ENCODE measurements at places on chromosomes 3 and 15. TPM values are rescaled to one million over a fixed set of nuclear protein-coding genes. Genes with fewer than 3 reads are reported as not detected.
A peak's percentile ranks its signal among the peaks of the same experiment; 100 is the strongest.

- ATAC-seq = no peak
Measured at GRCh38 chr3:101938262-101938847, 89.0 kb downstream of the NFKBIZ start.

DNA sequence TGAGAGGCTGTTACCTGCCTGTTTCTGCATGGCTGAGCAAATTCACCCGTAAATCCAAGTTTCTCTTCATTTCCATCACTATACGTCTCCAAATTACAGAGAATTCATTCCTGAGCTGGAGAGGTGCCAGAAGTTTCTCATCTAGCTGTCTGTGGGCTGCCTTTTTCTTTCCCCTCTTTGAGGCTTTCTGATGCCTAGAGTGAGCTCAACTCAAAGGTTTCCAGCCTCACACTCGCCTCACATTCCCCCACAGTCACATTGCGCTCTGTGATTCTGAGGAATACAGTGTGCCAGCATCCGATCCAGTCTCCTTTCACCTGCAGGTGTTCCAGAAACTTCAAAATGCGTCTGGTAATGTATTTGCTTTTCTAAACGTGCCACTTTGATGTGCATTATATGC lies 267.2 kb downstream of the MFSD1 start:
- peak; percentile 64 for ATAC-seq

DNA sequence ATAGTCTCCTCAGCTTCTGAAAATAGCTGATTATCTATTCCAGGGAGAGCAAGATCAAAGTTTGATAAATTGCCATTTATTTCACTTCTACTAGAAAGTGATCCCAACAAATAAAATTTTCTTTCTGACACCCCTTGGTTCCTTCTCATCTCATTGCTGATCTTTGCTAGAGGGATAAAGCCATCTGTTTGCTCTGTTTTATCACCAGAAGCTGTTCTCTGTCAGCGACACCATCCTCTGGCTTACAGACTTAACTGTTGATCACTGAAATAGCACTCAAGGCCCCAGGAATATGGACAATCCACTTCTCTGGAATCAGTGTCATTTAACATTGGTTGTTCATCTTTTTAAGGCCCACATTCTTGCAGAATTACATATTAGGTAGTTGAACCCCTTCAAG lies 219.0 kb downstream of the LSAMP start:
- no peak for ATAC-seq

- ATAC-seq = no peak
Measured at GRCh38 chr15:29670998-29671981, 151.0 kb downstream of the TJP1 start.

DNA sequence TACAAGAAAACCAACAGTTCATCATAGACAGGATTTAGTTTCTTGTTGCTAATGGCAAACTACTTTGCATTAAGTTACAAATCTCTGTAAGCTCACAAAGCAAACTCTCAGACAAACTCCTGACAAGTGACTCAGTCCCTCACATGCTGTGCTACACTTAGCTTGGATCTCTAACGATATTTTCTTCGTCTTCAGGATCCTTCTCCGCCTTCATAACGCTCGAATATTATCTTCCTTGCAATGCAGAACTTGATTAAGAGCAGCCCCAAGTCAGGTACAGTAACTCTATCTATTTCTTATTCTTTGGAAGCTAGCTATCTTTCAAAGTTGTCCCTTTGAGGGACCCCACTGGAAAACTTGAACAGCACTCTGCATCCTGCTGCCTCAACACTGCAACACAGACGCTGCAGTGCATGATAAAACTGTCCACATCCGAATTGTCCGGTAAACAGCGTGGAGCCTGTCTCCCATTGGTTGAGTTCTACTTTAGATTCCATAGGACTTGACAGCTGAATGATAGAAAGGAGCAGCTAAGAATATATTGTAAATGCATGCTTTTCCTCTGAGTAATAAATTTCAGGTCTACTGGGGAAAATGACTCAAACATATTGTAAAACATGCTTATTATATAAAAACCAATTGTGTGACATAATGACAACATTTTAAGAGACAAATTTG lies 61.3 kb downstream of the UACA start:
- peak; percentile 84 for ATAC-seq

DNA sequence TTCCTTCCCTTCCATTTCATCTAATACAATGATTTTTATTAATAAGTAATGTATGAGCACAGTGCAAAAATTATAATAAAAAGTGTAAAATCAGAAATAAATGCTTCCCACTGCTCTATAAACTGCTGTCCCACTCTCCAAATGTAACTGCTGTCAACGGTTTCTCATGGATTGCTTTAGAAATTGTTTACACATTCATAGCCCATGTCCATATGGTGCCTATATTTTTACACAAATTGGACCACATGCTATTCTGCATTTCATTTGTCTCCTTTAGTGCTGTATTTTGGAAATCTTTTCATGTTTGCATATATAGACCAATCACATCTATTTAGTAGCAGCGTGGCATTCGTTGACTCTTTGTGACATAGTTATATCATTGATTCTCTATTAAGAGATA lies 164.7 kb upstream of the SLCO3A1 start:
- ATAC-seq = no peak

GRCh38 chr3:124420392-124420791 lies 309.9 kb upstream of the UMPS start:
- ATAC-seq = no peak

DNA sequence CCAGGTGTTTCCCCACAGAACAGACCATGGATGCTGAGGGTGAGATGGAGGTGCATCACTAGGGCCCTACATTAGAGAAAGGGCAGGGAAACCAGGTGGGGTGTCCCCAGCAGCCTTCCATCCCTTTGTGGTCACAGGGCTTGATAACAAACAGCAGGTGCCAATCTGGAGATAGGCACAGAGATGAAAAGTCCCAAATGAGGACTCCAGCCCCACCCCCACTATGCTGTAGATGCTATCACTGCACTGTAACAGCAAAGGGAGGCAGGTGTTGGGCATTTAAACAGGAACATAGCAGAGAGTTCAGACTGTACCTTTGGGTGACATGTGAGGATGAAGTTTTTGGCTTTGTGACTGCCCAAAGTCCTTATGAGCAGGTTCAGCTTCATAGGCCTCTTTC lies 21.4 kb downstream of the IL20RB start:
- no peak for ATAC-seq

- peak; percentile 89 for ATAC-seq
Measured at GRCh38 chr15:70783610-70784022, 20.3 kb upstream of the UACA start.

DNA sequence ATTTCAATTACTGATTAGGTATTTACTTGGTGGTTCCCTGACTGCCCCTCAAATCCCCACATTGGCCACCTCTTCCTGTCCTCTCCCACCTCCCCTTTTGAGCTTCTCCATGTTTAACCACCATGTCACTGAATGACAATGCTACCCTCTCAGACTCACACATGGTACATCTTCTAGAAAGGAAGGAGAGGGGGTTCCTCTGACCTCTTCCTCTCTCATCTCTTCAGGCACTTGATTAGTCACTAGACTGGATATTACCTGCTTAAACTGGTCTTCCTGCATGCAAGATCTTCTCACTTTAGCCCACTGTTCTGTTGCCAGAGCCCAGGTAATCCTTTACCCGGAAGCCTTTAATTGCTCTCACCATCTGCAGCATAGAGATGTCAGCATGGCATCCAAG lies 64.9 kb downstream of the DIPK2A start:
- ATAC-seq = no peak

Gene STRA6
- 1.7 TPM for total RNA-seq

Gene SLC24A5
- not detected for total RNA-seq

Gene TNNC1
- total RNA-seq = 2.5 TPM

Gene PLAAT1
- not detected for total RNA-seq
